ENCODE measurements at places on chromosomes 16 and 17.

- no peak for DNase-seq
These were observed 4.6 kb downstream of the PTGES3L start for GRCh38 chr17:42975265-42975664.

DNA sequence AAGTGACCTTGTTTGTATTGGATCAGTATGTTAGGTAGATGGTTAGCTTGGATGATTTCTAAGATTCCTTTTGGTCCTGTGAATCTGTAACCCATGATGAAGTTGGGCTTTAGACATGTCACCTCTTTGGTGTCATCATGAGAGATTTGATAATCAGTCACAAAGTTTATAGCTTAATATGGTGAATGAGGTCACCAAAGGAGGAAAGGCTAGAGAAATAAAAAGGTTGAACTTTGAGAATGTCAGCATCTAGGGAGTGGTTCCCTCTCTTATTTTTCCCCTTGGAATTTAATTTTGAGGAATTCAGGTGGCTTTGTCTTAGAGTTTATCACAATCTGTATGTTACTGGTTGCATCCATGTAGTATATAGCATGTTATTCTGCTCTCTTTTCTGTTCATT lies 45.3 kb downstream of the NLK start:
- DNase-seq = no peak

DNA sequence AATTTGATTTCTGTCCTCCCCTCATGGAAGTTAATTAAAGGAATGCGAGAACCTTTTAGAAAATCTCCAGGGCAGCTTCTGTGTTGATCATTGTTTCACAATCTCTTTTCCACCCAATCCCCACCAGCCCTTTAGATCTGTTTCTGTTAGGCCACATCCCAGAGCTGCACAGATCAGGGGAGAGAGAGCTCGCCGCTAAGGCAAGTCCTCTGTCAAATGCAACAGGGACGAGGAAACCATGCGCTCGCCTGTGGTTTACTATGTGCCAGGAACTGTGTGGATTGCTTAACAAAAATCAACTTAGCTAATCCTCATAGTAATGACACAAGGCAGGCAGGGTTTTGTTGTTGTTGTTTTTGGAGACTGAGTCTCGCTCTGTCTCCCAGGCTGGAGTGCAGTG lies 115.4 kb downstream of the SALL1 start:
- DNase-seq = no peak

- DNase-seq = no peak
These were observed 63.7 kb upstream of the PSMD7 start for GRCh38 chr16:74232806-74233465.

DNA sequence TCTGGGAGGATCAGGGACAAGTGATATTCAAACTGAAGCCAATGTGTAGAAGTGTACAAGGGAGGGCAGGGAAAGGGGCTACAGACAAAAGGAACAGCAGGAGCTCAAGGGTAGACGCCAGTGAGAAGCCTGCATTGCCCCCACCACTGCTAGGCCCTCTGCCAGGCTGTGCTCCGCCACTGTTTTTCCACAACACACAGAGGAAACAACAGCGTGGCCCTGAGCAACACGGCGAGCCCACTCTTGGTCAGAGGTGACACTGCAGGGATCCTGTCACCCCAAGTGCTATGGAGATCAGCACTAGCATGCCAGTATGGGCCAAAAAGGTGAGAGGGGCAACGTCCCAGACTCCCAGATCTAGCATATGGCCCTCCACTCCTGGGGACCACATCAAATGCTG lies 23.4 kb downstream of the MYO18A start:
- DNase-seq = no peak

- DNase-seq = no peak
These were observed 28.2 kb downstream of the ITGAE start for GRCh38 chr17:3772764-3773163.

DNA sequence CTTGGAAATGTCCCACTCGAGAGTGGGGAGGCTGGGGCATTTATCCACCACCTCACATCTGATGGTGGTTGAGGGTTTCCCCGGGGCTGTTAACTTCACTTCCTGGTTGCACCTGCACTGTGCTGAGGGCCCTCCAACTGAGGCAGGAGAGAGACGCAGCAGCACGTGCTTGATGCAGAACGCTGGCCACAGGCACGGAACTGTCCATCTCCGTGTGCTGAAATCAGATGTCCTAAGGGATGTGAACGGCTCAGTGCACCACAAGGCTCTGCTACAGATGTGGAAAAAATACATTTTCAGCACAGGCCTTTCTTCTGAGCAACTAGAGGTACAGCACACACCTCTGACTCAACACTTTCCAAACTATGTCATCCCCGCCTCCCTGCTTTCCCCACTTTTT lies 114.8 kb upstream of the C16orf82 start:
- DNase-seq = no peak

GRCh38 chr16:85420501-85421337 lies 192.4 kb upstream of the GSE1 start:
- no peak for DNase-seq

GRCh38 chr17:58327363-58328194 lies 1.0 kb downstream of the TSPOAP1 start:
- DNase-seq = no peak

DNA sequence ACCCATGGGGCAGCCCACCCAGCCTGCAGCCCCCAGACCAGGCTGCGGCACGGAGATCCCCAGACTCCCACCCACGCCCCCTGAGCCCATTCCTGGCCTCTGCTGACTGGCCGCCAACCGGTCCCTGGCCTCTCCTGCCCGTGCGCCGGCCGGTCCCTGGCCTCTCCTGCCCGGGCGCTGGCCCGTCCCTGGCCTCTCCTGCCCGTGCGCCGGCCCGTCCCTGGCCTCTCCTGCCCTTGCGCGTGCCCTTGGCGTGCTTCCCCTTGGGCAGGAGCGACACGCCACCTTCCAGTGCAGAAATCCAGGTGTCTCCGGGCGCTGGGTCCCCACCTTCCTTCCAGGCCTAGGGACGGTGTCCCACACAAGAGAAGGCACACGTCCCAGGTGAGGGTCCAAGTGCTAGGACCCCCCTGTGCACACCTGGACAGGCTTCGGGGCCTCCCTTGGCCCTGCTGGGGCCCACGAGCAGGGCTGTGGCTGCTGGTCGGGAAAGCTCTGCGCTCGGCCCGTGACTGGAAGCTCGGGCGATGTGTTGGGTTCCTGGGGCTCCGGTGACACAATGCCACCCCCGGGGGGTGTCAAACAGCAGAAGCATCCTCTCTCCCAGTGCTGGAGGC lies 21.4 kb upstream of the CACNA1H start:
- no peak for DNase-seq

GRCh38 chr17:36722903-36723263 lies 121.5 kb downstream of the MRM1 start:
- no peak for DNase-seq

GRCh38 chr16:8736123-8736668 lies 61.2 kb downstream of the TMEM186 start:
- no peak for DNase-seq

DNA sequence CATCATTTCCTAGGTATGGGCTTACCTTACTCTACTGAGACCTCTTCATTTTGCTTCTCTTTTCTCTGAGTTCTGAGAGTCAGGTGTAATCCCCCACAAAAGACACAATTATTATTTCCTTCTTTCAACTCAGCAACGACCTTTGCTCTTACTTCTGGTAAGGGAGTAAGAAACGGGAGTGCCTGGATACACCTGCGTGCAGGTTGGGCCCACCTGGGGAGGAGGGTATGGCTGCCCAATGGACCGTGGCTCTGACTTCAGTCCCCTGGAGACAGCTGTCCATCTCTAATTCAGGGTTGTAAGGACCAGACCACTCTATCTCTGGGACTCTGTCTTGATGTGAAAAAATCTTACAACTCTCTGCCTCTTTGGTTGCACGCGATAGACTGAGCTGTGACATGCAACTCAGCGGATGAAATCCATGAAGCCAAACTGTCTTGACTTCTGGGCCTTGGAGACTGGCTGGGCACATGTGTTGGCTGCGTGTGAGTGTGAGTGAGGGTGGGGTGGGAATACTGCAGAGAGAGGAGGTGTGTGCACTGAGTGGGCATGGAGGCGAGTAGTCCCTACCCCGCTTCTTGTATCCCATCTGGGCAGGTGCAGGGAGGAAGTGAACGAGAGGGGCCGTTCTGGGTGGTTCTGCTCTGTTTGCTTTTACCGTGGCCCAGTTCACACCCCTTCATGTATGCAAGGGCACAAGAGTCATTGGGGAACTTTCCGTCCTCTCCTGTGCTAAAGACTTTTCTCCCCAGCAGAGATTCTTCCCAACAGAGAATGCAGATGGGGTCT lies 1.2 kb downstream of the TMEM238L start:
- DNase-seq = no peak

GRCh38 chr16:8053437-8053836 lies 536.9 kb downstream of the TMEM114 start:
- no peak for DNase-seq

- DNase-seq = no peak
These were observed 9.4 kb downstream of the GJC1 start for GRCh38 chr17:44820631-44821212.

GRCh38 chr16:55494994-55495421 lies 13.9 kb upstream of the LPCAT2 start:
- no peak for DNase-seq

- no peak for DNase-seq
These were observed 9.6 kb upstream of the HAPSTR1 start for GRCh38 chr16:9081843-9082242.

DNA sequence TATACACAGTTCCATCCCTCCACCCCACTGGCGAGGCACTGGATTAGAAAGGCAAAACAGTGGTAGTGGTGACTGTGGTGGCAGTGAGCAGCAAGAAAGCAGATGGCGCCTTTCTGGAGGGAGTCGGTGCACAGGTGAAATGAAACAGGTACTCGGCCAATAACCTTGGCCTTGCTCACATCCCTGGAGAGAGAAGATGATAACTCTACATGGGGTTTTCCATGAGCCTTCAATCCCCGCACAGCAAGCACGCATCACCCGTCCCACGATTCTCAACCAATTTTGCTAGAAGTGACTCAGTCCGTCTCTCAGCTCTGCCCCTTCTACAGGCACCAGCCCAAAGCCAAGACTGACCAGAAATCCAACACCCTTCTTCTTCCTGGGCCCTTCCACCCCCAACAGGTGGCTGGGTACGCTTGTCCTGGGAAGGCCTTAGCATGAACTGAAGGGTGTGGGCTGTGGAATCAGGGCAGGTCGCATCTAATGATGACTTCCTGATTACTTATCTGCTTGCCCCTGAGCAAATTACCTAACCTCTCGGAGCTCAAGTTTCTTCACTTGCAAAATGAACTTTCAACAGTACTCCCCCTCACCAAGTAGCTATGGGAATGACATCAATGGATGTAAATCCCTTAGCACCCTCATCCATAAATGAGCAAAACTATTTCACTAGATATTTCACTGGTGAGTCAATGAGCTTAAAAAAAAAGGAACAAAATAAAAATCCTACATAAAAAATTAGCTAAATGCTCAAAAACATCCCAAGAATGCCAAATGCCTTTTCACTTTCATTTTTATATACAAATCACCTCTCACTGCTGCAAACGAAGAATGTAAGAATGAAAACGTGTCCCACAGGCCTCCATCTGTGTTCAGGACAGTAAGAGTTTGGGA lies 18.0 kb downstream of the XPO6 start:
- DNase-seq = no peak

DNA sequence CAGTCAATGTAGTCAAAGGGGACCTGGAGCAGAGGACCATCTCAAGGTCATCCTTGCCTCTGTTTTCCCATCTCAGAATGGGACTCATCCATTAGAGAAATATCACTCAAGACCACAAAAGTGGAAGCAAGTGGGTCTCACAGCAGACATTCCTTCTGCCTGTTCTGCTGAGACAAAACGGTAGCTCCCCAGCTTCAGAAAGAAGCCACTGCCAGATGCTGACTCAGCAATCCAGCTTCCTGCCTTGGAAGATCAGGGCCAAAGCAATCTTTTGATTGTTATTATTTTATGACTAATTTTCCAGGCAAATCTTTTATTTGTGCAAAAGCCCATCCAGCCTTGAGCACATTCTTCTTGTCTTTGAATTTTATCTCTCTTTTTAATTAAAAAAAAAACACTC lies 86.8 kb downstream of the CCT6B start:
- DNase-seq = no peak

GRCh38 chr17:80807882-80808281 lies 183.8 kb upstream of the CHMP6 start:
- no peak for DNase-seq

DNA sequence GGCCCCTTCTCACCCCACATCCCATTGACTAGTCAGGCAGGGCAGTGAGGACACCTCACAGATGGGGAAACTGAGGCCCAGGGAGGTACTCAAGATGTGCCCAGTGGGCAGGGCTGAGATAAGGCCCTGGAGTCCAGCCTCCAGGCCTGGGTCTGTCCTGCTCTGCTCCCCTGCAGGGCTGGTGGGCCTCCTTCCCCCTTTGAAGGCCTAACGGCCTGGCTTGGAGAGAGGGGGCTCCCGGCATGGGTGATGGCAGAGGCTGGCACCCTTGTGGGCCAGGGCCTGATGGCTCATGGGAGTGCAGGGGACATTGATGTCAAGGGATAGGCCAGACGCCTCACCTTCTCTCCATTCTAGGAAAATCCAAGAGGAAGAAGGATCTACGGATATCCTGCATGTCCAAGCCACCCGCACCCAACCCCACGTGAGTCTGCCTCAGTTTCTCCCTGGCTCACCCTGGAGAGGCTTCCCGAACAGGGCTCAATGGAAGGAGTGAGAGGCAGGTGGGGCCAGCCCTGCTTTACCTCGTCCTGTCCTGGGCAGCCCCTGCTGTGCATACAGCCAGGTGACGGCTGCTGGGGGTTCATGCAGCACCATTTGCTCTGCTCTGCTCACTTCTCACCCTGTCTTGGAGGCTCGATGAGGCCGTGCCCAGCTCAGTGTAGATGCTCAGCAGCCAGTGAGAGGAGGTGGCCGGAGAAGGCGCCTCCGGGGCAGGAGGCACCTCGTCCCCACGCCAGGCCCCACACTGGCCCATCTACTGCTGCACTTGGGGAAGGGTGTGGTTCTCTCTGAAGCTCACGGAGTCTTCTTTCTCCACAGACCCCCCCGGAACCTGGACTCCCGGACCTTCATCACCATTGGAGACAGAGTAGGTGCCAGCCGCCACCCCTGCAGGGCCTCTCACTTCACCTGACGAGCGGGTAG lies 13.8 kb downstream of the MAP2K3 start:
- DNase-seq = no peak

GRCh38 chr16:57303910-57304168 lies 19.4 kb upstream of the PLLP start:
- no peak for DNase-seq

- DNase-seq = no peak
These were observed 200.7 kb downstream of the CCDC182 start for GRCh38 chr17:57544401-57544800.

DNA sequence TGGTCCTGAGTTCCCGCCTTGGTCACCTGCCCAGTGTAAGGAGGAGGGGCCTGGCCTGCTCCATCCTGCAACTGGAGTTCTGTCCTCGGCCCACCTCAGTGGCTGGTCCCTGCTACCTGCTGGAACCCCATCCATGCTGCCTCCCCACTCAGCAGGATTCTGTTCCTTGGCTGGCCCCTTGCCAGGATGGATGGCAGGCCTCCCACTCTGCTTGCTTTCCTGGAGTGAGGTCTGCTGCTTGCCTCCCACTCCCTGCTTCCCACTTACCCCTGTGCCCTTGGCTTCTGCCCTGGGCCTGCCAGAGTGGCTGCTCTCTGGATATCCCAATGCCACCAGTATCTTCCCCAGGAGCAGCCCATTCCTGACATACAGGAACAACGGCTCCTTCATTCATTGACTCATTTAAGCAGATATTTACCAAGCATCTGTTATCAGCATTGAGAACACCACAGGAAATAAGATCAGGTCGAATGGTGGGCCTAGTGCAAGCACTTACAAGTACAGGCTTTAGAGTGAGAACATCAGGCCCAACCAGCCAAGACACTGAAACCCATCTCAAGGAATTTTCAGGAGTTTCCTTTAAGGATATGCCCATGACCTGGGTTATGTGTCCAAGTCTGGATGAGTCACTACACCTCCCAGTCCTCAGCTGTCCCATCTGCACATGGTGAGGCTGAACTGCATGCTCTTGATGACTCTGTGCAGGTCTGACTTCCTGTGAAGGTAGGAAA lies 17.0 kb upstream of the RPRML start:
- no peak for DNase-seq
